ENCODE measurements at places on chromosomes 12 and 14. TPM values are rescaled to one million over a fixed set of nuclear protein-coding genes. Genes with fewer than 3 reads are reported as not detected.

OR4K5 gene
- total RNA-seq = not detected

RNF10 gene
- total RNA-seq = 200 TPM

MUCL1 gene
- not detected for total RNA-seq

PEX5 gene
- total RNA-seq = 35.2 TPM

CLEC6A gene
- total RNA-seq = not detected

PIWIL1 gene
- total RNA-seq = not detected

- no peak for DNase-seq
Measured at GRCh38 chr12:113762155-113762881, 203.8 kb downstream of the RBM19 start.

DNA sequence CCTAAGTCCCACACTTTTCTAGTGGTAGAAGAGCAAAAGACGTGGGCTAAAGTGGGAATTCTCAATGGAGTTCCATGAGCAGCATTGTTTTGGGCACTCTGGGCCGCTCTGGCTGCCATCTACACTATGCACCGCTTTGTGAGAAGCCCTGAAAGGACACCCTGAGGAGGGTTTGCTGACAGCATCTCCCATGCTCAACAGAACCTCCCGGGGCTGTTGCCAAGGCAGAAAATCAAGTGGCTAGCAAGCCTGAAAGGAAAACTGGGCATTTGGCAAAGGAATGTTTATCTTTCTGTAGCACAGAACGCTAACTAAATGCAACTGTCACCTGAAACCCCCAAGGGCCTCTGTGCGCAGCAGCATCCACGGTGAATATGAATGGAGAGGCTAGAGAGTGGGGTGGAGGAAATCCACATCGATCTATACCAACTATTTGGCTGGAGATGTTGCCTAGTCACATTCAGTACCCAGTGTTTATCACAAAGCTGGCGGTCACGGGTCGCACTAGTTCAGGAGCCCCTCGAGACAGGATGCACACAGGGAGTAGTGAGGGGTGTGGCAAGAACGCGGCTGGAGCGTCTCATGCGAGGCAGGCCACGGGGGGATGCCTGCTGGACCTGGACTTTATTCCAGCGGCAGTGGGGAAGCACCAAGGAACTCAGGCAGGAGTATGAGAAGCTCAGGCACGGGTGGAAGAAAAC is 14.2 kb downstream of the APPL2 start:
- no peak for DNase-seq

DNA sequence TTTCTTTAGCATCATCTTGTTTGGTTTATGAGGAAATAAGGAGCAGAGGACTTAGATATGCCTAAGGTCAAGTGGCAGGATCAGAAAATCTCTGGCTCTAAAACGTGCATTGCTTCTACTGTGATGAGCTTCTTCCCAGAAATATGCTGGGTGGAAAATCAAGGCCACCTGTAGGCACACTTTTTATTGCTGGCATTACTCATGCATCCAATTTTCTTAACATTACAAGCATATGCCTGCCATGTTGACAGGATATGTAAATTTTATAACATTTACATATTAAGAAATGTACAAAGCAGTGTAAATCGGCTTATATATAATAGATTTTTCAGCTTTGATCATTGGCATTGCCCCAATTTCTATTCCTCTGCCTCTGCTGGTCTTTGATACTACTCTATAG is 409.6 kb downstream of the TMEM132D start:
- no peak for DNase-seq

- DNase-seq = no peak
Measured at GRCh38 chr14:46840944-46841720, 189.6 kb upstream of the RPL10L start.

DNA sequence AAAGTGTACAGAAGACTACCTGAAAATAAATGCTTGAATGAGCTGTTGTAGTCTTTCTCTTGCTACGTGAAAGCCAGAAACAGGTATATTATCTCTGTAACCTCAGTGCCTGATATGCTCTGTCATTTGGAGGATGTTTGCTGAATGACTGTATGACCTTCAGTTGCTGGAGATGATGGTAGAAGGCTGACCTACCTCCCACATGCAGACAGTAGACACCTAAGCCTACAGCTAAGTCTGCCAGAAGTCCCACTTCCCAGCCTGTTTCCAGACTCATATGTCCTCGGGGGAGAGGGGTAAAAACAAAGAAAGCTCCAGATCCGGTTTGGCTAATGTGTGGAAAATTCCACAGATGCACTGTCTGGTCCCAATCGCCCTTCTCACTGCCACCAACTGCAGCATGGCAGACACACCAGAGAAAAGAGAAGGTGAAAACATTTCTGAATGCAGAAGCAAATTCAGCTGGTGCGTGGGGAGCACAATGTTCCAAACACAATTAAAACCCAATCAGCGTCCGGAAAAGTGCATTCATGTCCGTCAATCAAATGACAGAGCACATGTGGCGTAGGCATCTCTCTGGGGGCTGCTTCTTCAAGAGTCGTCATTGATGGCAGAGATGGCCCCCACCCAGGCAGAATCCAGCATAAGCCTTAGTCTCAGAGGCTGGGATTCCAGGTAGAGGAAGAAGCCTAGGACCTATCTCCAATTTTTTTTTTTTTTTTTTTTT is 76.3 kb upstream of the TBX3 start:
- DNase-seq = no peak

- DNase-seq = no peak
Measured at GRCh38 chr12:116202940-116203339, 74.6 kb downstream of the MED13L start.

DNA sequence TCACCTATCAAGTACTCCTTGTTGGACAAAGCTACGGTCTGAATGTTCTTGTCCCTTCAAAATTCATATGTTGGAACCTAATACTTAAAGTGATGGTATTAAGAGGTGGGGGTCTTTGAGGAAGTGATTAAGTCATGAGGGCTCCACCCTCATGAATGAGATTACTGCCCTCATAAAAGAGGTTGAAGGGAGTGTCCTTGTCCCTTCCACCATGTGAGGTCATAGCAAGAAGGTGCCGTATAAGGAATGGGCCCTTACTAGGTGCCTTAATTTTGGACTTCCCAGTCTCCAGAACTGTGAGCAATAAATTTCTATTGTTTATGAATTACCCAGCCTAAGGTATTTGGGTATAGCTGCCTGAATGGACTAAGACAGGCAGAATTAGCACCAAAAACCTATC is 191.1 kb upstream of the NUDT4 start:
- DNase-seq = no peak

- no peak for DNase-seq
Measured at GRCh38 chr12:106425061-106425702, 67.6 kb downstream of the POLR3B start.

- no peak for DNase-seq
Measured at GRCh38 chr14:89509891-89510290, 92.9 kb upstream of the FOXN3 start.
